ENCODE measurements at places on chromosomes 16 and 17.

GRCh38 chr17:5758651-5759050 lies 174.3 kb upstream of the NLRP1 start:
- H3K36me3 ChIP-seq: no peaks in the 10 kb centered on the region
- no peak overlapping the region for H3K27ac ChIP-seq
- DNase-seq: no peak
- no peaks in the 10 kb centered on the region for H3K4me1 ChIP-seq
- H3K4me3 ChIP-seq: no peak overlapping the region
- H3K27me3 ChIP-seq: peaks cover 9% of the 10 kb centered on the region

DNA sequence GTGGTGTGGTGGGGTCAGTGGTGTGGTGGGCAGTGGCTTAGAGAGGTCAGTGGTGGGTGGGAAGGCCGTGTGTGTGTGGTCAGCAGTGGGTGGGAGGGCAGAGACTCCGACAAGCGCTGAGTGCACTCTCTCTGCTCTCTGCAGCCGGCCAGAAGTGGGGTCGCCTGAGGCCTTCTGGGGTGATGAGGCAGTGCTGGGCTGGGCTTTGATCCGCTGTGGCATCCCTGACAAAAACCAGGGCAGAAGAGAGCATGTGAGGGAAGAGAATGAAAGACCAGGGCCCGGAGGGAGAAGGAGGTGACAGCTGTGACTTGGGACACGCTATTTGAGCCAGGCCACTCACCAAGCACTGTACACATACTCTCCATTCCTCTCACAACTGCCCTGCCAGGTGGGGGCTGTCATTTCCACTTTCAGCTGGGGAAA lies 50.8 kb downstream of the NKD1 start:
- DNase-seq: no peak
- no peaks in the 10 kb centered on the region for H3K27me3 ChIP-seq
- no peaks in the 10 kb centered on the region for H3K36me3 ChIP-seq

GRCh38 chr17:67178555-67178954 lies 66.4 kb downstream of the HELZ start:
- H3K36me3 ChIP-seq: peaks cover 32% of the 10 kb centered on the region
- no peak overlapping the region for H3K4me3 ChIP-seq
- DNase-seq: no peak
- no peaks in the 10 kb centered on the region for H3K27me3 ChIP-seq
- no peaks in the 10 kb centered on the region for H3K4me1 ChIP-seq

GRCh38 chr16:86673956-86674453 lies 95.7 kb downstream of the FOXL1 start:
- H3K27ac ChIP-seq: no peak overlapping the region
- no peak for DNase-seq
- H3K36me3 ChIP-seq: no peaks in the 10 kb centered on the region
- H3K4me1 ChIP-seq: no peaks in the 10 kb centered on the region
- no peak overlapping the region for H3K4me3 ChIP-seq

- DNase-seq: no peak
- no peak overlapping the region for H3K27ac ChIP-seq
- H3K36me3 ChIP-seq: no peaks in the 10 kb centered on the region
- H3K4me3 ChIP-seq: no peak overlapping the region
These were observed 502.8 kb upstream of the GOT2 start for GRCh38 chr16:59236804-59237458.
